Left ventricle myocardium superior (tissue), 1 donor: ENCODE measurements at places on chromosomes 11 and 22. TPM values are rescaled to one million over a fixed set of nuclear protein-coding genes. Genes with fewer than 3 reads are reported as not detected.

AP1B1 gene
- total RNA-seq, result 30.0 TPM

RASSF10 gene
- total RNA-seq, result 0.42 TPM

OR52A5 gene
- total RNA-seq, result not detected

TMEM191B gene
- total RNA-seq, result 0.59 TPM

MAPK8IP1 gene
- total RNA-seq, result 4.4 TPM

GRCh38 chr22:37431366-37431765, 4.1 kb upstream of the ELFN2 start:
- DNase-seq, result peak; percentile 6

DNA sequence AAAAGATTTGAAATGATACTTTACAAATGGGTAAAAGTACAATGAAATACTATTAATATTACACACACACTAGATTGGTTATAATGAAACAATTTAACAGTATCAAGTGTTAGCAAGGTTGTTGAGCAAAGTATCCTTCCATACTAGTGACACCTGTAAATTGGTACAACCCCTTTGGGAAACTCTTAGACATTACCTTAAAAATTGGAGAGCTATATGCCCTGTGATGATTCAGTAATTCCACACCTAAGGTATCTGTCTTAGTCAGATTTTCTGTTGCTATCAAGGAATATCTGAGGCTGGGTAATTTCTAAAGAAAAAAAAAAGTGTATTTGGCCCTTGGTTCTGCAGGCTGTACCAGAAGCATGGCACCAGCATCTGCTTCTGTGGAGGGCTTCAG, 7.4 kb upstream of the GDPD4 start:
- DNase-seq, result no peak

DNA sequence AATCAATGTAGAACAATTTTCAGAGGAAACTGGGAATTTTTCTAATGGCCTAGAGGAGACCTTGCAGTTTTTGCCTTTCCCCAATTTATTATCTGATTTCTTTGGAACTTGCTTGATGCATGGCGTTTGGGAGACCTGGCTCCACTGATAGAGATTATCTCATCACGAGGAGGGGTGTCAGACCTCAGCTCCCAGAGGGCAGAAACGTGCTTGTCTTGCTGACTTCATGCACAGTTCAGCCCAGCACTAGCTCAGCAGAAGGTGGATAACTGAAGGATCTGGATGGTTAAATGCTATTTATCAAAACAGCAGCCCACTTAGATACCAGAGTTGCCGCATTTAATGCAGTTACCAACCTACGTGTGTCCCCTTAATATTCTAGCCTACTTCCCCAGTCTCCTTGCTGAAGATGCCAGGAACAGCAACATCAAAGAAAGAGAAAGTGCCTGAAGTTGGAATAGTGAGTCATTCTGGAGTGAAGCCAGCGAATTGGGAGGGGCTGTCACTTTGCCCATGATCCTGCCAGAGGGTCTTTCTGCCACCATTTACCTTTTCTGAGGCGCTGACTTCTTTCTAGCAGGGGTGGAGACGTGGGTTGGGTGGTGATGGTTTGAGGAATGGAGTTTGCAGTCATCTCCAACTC, 133.5 kb upstream of the CADM1 start:
- DNase-seq, result no peak
